Uterus (tissue), 4 donors: ENCODE measurements at places on chromosomes 16 and 17.

GRCh38 chr17:79695293-79695790 lies 35.4 kb upstream of the ENPP7 start:
- no peak for DNase-seq

DNA sequence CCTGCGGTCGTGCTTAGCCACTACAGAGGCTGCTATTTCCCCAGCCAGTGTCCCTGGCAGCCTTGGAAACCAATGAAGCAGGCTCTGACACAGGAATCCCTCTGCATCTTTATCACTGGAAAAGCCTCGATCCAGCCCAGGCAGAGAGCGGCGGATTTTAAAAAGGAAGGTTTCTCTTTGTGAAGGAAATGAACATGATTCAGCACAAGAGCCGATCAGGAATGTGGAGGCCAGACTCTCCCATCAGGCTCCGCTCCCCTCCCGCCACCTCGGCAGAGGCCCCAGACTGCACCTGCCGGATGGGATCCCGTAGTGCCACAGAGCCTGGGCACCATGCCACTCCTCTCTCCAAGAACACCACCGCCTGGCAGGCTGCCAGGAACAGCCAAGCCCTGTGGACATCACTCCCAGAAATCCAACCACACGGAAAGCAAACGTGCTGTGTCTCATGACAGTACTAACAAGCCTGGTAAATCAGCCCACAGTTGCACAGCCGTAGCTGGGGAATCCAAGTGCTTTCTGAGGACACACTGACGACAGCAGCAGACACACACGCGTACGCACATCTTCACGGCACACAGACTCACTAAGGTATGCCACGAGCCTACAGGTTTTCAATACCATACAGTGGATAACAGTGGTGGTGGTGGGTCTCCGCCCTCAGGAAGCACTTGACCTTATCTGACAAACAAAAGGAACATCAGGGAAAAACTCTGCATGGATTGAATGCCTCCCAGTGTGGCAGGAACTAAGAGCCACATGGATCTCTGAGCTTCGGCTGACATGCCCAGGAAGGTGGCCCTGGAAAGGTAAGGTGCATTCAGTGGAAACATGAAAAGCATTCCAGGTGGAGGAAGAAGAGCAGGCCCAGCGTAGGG lies 5.4 kb downstream of the LRRC75A start:
- DNase-seq: peak; percentile 65

DNA sequence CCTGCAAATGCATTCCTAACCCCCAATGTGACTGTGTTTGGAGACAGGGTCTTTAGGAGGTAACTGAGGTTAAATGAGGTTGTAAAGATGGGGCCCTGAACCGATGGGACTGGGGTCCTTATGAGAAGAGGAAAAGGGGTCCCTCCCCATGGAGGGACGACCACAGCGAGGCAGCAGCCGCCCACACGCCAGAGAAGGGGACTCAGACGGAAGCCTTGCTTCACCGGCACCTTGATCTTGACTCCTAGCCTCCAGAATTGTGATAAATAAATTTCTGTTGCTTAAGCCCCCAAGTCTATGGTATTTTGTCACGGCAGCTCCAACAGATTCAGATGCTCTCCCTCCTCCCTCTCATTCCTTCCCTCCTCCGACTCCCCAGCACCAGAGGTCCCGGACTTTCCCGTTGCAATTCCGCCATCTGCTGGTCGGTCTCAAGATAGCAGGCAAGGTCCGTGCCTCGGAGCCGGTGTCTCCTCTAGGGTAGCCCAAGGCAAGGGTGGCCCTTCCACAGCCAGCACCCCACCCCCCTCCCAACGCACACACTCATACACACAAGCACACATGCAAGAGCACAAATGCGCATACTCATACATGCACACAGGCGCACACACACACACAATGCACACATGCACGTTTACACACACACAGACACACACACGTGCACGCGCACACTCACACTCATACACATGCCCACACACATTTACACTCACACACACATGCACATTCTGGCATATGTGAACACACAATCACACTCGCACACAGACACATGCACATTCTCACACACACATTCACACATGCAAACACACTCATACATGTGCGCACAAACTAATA lies 23.1 kb upstream of the C16orf78 start:
- peak; percentile 37 for DNase-seq

GRCh38 chr16:72975809-72976437 lies 72.0 kb downstream of the ZFHX3 start:
- no peak for DNase-seq

GRCh38 chr16:65281586-65281985 lies 159.7 kb upstream of the CDH11 start:
- no peak for DNase-seq

DNA sequence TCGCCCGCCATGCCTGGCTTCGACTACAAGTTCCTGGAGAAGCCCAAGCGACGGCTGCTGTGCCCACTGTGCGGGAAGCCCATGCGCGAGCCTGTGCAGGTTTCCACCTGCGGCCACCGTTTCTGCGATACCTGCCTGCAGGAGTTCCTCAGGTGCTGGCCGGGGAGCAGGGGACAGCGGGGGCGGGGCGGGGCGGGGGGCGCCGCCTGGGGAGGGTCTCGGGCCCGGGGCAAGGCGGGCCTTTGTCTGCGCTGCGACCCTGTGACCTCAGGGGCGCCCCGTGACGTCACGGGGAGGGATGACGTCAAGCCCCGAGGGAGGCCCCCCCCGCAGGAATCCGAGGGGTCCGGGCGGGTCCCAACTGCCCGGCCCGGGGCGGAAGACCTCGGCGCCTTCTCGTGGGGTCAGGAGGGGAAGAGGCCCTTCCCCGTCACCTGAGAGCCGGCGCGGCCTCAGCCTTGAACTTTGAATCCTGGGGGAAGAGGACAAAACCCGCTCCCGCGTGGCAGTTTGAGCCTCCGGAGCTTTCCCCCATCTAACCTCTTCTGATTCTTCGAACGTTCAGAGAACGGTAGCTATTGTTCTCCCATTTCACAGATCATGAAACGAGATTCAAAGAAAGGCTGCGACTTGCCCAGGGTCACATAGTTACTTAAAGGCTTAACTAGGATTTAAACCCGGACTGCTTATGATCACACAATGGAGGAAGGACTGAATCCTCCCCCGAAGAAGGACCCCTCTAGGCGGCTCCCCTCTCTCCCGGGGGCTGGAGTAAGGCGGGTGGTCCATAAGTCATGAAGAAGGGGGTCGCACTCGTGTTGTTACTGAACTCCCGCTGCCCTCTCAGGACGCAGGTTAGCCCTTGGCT lies 527 bp downstream of the TRAF4 start:
- peak; percentile 67 for DNase-seq

DNA sequence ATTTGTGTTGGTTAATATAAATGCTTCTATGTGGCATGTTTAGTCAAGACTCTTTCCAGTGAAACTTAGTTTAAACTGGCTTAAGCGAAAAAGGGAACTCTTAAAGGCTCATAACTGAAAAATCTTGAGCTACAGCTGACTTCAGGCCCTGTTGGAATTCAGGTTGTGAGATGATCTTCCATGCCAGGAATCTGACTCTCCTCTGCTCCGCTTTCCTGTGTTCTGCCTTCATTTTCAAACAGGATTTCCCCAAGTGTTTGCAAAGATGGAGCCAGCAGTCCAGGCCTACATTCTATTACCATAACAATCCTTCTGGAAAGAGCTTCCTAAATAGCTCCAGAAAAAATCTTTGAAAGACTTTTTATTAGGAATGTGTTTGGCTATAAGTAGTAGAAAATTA lies 134.9 kb downstream of the NLK start:
- DNase-seq: no peak

DNA sequence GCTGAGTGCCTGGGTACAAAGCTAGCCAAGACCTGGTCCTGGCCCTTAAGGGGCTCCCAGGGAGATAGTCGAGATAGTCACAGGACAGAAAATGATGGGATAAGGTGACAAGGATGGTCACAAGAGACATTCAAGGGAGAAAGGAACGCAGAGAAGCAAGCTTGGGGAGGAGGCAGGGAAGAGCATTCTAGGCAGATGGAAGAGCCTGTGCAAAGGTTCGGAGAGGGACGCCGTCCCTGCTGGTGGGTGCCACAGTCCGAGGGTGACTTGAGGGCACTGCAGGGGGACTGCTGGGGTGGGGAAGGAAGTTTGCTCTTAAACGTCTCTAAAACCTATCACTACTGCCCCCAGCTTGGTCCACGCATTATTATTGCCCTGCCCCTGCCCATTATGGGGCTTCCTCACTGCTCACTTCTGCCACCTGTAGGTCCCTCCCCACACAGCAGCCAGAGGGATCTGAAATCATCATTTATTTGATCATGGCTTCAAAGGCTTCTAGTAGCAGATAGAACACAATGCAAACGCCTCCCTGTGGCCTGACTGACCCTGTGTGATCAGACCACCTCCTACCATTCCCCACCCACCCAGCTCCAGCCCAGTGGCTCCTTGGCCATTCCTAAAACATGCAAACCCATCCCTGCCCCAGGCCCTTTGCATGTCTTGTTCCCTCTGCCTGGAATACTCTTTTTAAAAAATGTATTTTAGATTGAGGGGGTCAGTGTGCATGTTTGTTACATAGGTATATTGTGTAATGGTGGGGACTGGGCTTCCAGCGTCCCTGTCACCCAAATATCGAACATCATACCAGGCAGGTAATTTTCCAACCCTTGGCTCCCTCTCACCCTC lies 60.3 kb downstream of the RMI2 start:
- no peak for DNase-seq

GRCh38 chr17:39867084-39867879 lies 720 bp upstream of the ZPBP2 start:
- no peak for DNase-seq

- no peak for DNase-seq
These were observed 25.3 kb downstream of the FBXO31 start for GRCh38 chr16:87358250-87358649.
